A549 treated with ZK216348 at 1 μM for 4 hours (cell line): ENCODE measurements at places on chromosomes 6 and 20. TPM values are rescaled to one million over a fixed set of nuclear protein-coding genes. Genes with fewer than 3 reads are reported as not detected.

The TPX2 gene
- total RNA-seq, result 104 to 134 TPM (median 106 TPM) in 5 replicates

The ABT1 gene
- 10.5 to 14.3 TPM (median 13.2 TPM) in 5 replicates for total RNA-seq

The SLC26A8 gene
- total RNA-seq, result not detected in 5 replicates

The ZSCAN31 gene
- 1.6 to 2.4 TPM (median 1.8 TPM) in 5 replicates for total RNA-seq

The CST11 gene
- not detected in 5 replicates for total RNA-seq

The BPIFB4 gene
- total RNA-seq, result not detected in 5 replicates

The PTP4A1 gene
- 70.2 to 130 TPM (median 110 TPM) in 5 replicates for total RNA-seq

The PCMTD2 gene
- total RNA-seq, result 8.4 to 14.4 TPM (median 12.4 TPM) in 5 replicates

The IMPG1 gene
- not detected in 5 replicates for total RNA-seq

The HLA-DPB1 gene
- total RNA-seq, result not detected in 5 replicates

The TXLNB gene
- not detected in 5 replicates for total RNA-seq

The PXMP4 gene
- 2.8 to 7.4 TPM (median 5.8 TPM) in 5 replicates for total RNA-seq

The BHLHE23 gene
- not detected in 5 replicates for total RNA-seq

The TNF gene
- total RNA-seq, result 0.08 TPM in 1 of 5 replicates, not detected in the others

The PRICKLE4 gene
- total RNA-seq, result 0.70 to 1.6 TPM (median 1.1 TPM) in 4 of 5 replicates, not detected in the other

The BMP2 gene
- 0.19 to 0.64 TPM (median 0.44 TPM) in 5 replicates for total RNA-seq
